Sigmoid colon (tissue), 7 donors: ENCODE measurements at places on chromosomes 12 and 14. TPM values are rescaled to one million over a fixed set of nuclear protein-coding genes. Genes with fewer than 3 reads are reported as not detected.

GRCh38 chr12:66065641-66066136 is 64.9 kb downstream of the LLPH start:
- H3K4me1 ChIP-seq: no peaks in the 10 kb centered on the region
- H3K27ac ChIP-seq: no peak overlapping the region
- H3K36me3 ChIP-seq: no peaks in the 10 kb centered on the region

DNA sequence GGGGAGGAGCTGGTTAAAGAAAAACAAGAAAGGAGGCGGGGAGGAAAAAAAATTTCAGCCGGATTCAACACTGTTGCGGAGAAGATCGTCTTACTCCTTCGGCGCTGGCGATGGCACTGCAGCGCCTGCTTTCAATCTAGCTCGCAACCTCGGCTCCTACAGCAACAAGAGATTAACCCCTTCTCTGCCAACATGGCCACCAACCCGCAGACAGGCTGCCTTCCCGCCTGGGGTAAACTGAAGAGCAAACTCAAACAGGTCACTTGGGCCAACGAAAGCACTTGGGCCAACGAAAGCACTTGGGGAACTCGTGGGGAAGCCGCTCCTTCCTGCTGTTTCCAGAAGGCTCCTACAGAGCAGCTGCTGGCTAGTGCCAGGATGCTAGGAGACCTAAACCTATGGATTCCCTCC is 73.7 kb downstream of the CIT start:
- H3K36me3 ChIP-seq: no peaks in the 10 kb centered on the region

The ZNF891 gene
- 4.6 TPM for total RNA-seq

GRCh38 chr14:41062826-41063225 is 543.9 kb upstream of the LRFN5 start:
- H3K27me3 ChIP-seq: no peaks in the 10 kb centered on the region
- H3K4me3 ChIP-seq: no peak overlapping the region
- H3K4me1 ChIP-seq: no peaks in the 10 kb centered on the region
- no peak overlapping the region for H3K27ac ChIP-seq

The MYF5 gene
- total RNA-seq: not detected

- H3K27ac ChIP-seq: no peak overlapping the region
- no peaks in the 10 kb centered on the region for H3K36me3 ChIP-seq
- no peaks in the 10 kb centered on the region for H3K4me1 ChIP-seq
- no peak for DNase-seq
- H3K4me3 ChIP-seq: no peak overlapping the region
These were observed 255.6 kb downstream of the ATP23 start for GRCh38 chr12:58196971-58197370.

- H3K36me3 ChIP-seq: no peaks in the 10 kb centered on the region
- no peak overlapping the region for H3K4me3 ChIP-seq
- DNase-seq: no peak
- H3K27ac ChIP-seq: no peak overlapping the region
These were observed 205.2 kb downstream of the KLHL28 start for GRCh38 chr14:44756554-44756953.

DNA sequence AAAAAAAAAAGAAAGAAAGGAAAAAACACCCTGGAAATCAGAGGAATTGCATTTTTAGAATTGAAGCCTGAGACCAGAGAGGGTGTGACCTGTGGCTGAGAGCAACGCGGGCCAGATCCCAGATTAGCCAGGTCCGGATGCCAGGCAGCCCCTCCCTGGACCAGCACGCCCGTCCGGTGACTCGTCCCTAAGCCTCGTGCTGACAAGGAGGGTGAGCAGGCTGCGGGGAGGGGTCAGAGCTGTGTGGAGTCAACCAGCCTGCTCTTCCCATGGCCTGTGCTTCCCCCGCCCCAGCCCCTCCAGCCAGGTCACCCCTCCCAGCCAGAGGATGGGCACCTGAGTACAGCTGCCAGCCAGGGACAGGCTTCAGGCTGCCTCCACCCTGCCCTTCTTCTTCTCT is 4.2 kb upstream of the KLC1 start:
- peak overlapping the region; percentile 43 for H3K27ac ChIP-seq
- H3K4me3 ChIP-seq: no peak overlapping the region
- H3K36me3 ChIP-seq: no peaks in the 10 kb centered on the region
- H3K27me3 ChIP-seq: no peaks in the 10 kb centered on the region
- DNase-seq: peak; percentile 85
- H3K4me1 ChIP-seq: no peaks in the 10 kb centered on the region

- H3K27me3 ChIP-seq: no peaks in the 10 kb centered on the region
- H3K4me3 ChIP-seq: no peak overlapping the region
- H3K4me1 ChIP-seq: peaks cover 16% of the 10 kb centered on the region
- no peaks in the 10 kb centered on the region for H3K36me3 ChIP-seq
These were observed 165.8 kb downstream of the ESRRB start for GRCh38 chr14:76541594-76542219.

- H3K36me3 ChIP-seq: no peaks in the 10 kb centered on the region
- H3K4me1 ChIP-seq: peaks cover 30% of the 10 kb centered on the region
- H3K4me3 ChIP-seq: no peak overlapping the region
- H3K27me3 ChIP-seq: no peaks in the 10 kb centered on the region
- peak; percentile 60 for DNase-seq
- no peak overlapping the region for H3K27ac ChIP-seq
These were observed 209.1 kb downstream of the TTC7B start for GRCh38 chr14:90607141-90607540.

DNA sequence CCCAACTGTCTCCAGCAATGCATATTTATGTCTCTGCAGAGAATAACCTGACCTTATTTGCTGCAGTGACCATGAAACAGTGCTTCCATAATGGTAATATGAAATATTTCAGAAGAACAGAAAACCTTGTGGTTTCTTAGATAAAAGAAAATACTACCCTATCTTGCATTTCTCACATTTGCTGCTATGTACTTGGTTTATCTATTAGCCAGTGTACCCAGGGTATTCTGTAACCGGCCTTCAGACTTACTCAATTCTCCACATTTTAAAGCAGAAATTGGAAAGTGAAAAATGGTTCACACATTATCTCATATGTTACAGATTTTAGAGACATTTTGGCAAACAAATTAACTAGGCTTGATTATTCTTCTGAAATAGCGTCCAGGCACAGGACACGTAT is 57.9 kb upstream of the CCDC91 start:
- H3K4me1 ChIP-seq: peaks cover 13% of the 10 kb centered on the region
- no peaks in the 10 kb centered on the region for H3K36me3 ChIP-seq

GRCh38 chr14:98186140-98186539 is 1085.9 kb downstream of the BCL11B start:
- H3K27ac ChIP-seq: no peak overlapping the region
- H3K36me3 ChIP-seq: no peaks in the 10 kb centered on the region
- no peak overlapping the region for H3K4me3 ChIP-seq

DNA sequence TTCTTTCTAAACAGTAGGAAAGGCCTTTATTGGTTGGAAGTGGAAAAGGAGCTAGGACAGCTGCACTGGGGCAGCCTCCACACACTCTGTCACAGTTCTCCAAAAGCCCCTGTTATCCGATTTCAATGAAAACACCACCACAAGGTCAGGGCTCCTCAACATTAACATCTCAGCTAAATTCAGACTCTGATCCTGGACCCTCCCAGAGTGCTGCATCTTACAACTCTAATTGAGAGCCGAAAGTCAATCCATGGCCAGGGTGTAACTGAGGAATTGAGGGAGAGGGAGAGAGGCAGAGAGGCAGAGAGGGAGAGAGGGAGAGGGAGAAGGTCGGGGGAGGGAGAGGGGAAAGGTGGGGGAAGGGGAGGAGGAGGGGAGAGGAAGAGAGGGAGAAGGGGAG is 32.1 kb downstream of the DICER1 start:
- H3K27me3 ChIP-seq: no peaks in the 10 kb centered on the region
- H3K4me1 ChIP-seq: no peaks in the 10 kb centered on the region
- H3K4me3 ChIP-seq: no peak overlapping the region
- no peak for DNase-seq

DNA sequence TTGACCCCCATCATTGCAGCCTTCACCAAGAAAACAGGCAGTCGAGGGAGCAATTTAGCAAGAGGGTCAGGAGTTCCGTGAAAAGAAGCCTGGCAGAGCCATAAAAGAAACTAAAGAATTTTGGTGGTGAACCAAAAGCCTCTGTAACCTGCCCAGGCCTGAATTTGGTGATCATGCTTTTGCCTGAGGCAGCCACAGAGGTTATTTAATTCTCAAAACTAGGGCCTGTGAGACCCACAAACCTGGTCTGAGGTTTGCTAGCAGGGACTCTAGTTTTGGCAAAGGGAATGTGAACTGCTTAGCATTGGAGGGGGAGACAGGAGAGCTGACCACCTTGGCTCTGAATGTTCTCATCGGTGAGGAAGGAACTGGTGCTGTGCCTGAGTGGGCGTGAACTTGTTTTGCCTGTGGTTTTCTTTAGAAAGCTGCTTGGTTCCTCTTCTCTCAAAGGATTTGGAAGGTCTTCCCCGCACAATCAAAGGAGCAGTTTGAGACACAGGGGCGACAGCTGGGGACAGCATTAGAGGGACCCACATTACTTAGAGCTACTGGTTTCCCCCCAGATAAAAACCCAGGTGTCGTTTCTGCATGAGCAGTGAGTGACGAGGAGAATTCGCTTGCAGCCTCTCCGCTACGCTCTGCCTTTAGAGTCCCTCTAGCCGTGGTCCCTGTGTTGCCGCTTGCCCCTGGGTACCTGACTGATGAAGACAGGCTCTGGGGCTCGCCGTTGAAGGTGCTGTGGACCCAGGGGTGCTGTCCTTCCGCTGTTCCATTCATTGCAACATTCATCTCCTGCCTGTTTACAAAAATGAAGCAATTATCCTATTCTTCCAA is 12.6 kb upstream of the WNT5B start:
- H3K4me1 ChIP-seq: peaks cover 11% of the 10 kb centered on the region
- no peaks in the 10 kb centered on the region for H3K36me3 ChIP-seq
- no peaks in the 10 kb centered on the region for H3K27me3 ChIP-seq
- no peak overlapping the region for H3K27ac ChIP-seq
- peak; percentile 48 for DNase-seq

- H3K4me3 ChIP-seq: no peak overlapping the region
- no peaks in the 10 kb centered on the region for H3K4me1 ChIP-seq
- no peak for DNase-seq
- H3K36me3 ChIP-seq: no peaks in the 10 kb centered on the region
- H3K27me3 ChIP-seq: no peaks in the 10 kb centered on the region
These were observed 79.7 kb downstream of the SPTB start for GRCh38 chr14:64800000-64800399.

- no peaks in the 10 kb centered on the region for H3K4me1 ChIP-seq
- H3K27me3 ChIP-seq: no peaks in the 10 kb centered on the region
- no peak overlapping the region for H3K4me3 ChIP-seq
- H3K36me3 ChIP-seq: peaks cover 5% of the 10 kb centered on the region
These were observed 276.2 kb downstream of the SSPN start for GRCh38 chr12:26471560-26471959.

The PRH1 gene
- total RNA-seq: 20.9 TPM

DNA sequence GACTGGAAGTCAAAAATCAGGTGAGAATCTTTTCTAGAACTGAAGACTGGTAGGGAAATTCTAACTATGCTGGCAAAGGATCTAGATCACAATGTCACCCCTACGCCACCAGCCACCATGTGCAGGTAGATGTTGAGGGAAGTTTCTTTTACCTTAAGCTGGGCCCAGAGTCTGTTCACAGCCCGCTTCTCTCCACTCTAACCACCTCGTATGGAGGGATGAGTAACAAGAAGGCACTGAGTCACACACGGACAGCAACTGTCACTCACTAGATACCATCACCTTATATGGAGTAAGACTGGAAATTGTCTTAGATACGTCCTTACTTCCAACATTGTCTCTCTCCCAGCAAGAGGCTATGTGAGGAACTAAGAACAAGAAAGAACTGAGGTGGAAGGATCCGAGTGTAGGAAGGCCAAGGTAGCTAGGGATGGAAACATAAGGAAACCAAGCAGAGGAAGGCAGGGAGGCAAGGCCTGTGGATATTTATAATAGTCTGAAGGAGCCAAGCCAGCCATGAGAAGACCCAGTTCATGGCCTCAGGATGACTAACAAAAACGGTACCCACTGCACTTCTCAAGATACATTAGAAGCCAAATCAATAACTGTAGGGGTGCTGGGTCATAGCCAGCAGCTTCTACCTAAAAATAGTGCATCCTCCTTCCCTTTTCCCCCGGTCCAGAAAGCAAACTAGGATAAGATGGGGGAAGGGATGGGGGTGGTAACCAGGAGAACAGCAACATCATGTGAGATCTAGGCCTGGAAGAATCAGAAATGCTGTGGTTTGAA is 15.5 kb downstream of the REM2 start:
- H3K27ac ChIP-seq: peak overlapping the region; percentile 75
- H3K4me1 ChIP-seq: peaks cover 27% of the 10 kb centered on the region
- no peak for DNase-seq

The SLC25A21 gene
- total RNA-seq: 0.55 TPM

GRCh38 chr14:100540926-100541620 is 46.1 kb downstream of the BEGAIN start:
- H3K27ac ChIP-seq: no peak overlapping the region
- H3K27me3 ChIP-seq: no peaks in the 10 kb centered on the region
- H3K36me3 ChIP-seq: no peaks in the 10 kb centered on the region
- DNase-seq: peak; percentile 48
- H3K4me3 ChIP-seq: no peak overlapping the region
- H3K4me1 ChIP-seq: peaks cover 3% of the 10 kb centered on the region

GRCh38 chr12:109877504-109878246 is 2.7 kb downstream of the GLTP start:
- no peak overlapping the region for H3K4me3 ChIP-seq
- no peak for DNase-seq
- H3K4me1 ChIP-seq: peaks cover 28% of the 10 kb centered on the region
- no peaks in the 10 kb centered on the region for H3K36me3 ChIP-seq
- H3K27me3 ChIP-seq: no peaks in the 10 kb centered on the region
- H3K27ac ChIP-seq: no peak overlapping the region

- H3K27ac ChIP-seq: no peak overlapping the region
- DNase-seq: no peak
- H3K4me1 ChIP-seq: no peaks in the 10 kb centered on the region
- no peak overlapping the region for H3K4me3 ChIP-seq
- H3K36me3 ChIP-seq: no peaks in the 10 kb centered on the region
These were observed 930.2 kb upstream of the FOXG1 start for GRCh38 chr14:27836386-27836785.

DNA sequence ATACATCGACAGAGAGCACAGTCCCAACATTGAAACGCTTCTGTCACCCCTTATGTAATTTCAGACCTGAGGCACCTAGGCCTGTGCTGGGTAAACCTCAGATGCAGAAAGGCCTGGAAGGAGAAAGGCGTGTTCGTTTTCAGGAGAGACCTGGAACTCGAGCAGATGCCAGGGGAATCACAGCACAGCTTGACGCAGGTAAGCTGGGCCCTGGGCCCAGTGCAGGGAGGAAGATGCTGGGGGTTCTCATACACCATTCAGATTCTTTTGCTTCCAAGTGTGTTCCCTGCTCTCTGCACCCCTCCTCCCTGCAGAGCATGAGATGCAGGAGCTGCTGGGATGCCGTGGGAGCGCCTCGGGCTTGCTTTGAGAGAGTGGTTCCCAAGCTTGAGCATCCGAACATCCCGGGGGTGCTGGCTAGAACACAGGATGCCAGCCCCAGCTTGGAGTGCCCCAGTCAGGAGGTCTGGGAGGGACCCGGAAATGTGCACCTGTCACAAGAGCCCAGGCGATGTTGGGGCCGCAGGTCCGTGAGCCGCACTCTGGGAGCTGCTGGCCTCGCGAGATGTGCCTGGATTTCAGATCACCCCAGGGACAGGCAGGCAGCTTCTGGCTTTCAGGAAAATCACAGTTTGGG is 35.9 kb downstream of the FZD10 start:
- no peaks in the 10 kb centered on the region for H3K36me3 ChIP-seq
- no peak overlapping the region for H3K4me3 ChIP-seq
- DNase-seq: no peak
- no peaks in the 10 kb centered on the region for H3K4me1 ChIP-seq
- no peaks in the 10 kb centered on the region for H3K27me3 ChIP-seq
